ENCODE measurements at places on chromosomes 2 and 18. TPM values are rescaled to one million over a fixed set of nuclear protein-coding genes. Genes with fewer than 3 reads are reported as not detected.

PTPRM gene
- total RNA-seq: 85.2 TPM

PKDCC gene
- 65.8 TPM for total RNA-seq

RBFA gene
- 14.8 TPM for total RNA-seq

ANKRD30B gene
- total RNA-seq: not detected

RNASEH1 gene
- 17.3 TPM for total RNA-seq

CHAC2 gene
- total RNA-seq: 1.6 TPM

GLS gene
- total RNA-seq: 180 TPM

PAX8 gene
- 1.2 TPM for total RNA-seq

PROKR1 gene
- not detected for total RNA-seq

CIDEA gene
- not detected for total RNA-seq

GPR35 gene
- total RNA-seq: 4.7 TPM

PTPN4 gene
- total RNA-seq: 44.5 TPM

CDH2 gene
- total RNA-seq: 0.68 TPM

UGT1A3 gene
- not detected for total RNA-seq

DHX57 gene
- 15.5 TPM for total RNA-seq

- DNase-seq: no peak
These were observed 428.8 kb downstream of the LRATD1 start for GRCh38 chr2:15061268-15061667.

GRCh38 chr2:65666156-65666725 is 233.8 kb upstream of the SPRED2 start:
- DNase-seq: no peak

DNA sequence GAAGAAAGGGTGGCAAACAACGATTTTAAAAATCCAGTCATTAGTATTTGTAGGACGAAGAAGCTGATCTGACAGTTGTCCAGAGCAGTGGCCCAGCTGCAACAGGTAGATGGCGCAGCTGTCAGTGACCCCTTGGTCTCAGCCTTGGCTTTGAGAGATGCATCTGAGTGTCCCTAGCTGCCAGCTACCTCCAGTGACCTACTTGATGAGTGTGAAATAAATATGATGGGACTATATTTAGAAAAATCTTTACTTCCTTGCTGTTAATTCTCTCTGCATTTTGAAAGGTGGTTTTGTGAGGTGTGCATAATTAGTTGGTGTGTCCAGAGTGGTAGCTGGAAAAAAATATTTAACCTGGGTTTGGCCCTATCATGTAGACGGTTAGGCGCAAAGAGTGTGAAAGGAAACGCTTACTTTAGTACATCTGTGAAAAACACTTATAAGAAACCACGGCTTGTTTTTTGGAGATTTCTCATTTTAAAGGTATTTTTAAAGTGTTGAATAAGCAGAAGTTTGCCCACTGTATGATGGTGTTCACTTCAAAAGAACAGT is 963 bp downstream of the INPP1 start:
- DNase-seq: no peak

- DNase-seq: no peak
These were observed 41.1 kb upstream of the GPR155 start for GRCh38 chr2:174527959-174528358.

- no peak for DNase-seq
These were observed 7.4 kb downstream of the DYSF start for GRCh38 chr2:71460595-71461303.

GRCh38 chr2:207734264-207734635 is 22.8 kb downstream of the CCNYL1 start:
- DNase-seq: no peak

- no peak for DNase-seq
These were observed 9.5 kb downstream of the CHPF start for GRCh38 chr2:219533930-219534661.

DNA sequence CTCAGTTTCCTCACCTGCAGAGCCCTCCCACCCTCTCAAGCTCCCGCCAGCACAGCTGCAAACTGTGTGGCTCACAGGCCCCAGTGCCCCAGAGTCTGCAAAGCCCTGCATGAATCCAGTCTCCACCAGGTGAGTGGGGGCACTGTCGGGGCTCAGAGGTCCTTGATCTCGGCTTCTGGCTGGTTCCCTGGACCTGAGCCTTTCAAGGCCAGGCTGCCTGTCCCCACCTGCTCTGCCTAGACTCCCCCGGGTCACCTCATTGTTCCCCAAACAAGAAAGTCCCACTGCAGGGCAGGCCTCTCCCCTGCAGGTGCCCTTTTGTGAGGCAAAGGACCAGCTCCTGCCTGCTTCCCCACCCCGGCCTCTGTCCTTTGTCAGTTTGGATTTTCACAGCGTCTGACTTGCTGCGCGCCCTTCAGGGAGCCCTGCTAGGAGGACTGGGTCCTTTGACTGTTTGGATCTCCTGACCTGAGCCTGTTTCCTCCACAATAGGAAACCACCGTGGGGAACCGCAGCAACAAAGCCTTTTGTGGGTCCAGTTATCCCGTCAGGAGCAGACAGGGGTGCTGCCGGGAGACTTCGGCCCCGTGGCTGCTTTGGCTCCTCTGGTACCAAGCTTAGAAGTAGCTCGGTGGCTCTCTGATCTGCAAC is 200.5 kb upstream of the HDAC4 start:
- DNase-seq: peak; percentile 28

- no peak for DNase-seq
These were observed 36.6 kb upstream of the GATA6 start for GRCh38 chr18:22132763-22133162.

DNA sequence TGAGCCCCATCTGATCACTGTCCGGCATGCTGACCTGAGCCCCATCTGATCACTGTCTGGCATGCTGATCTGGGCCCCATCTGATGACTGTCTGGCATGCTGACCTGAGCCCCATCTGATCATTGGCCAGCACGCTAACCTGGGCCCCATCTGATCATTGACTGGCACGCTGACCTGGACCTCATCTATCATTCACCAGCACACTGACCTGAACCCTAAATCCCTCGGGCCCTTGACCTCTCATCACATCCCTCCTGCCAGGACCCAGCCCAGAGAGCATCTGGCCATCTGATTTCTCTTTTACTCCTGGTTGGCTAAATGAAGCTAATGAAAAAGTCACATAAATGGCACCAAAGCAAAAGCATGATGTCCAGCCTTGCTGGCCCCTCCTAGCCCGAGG is 207.1 kb downstream of the NDUFA10 start:
- no peak for DNase-seq

GRCh38 chr2:62783679-62784078 is 78.2 kb downstream of the EHBP1 start:
- DNase-seq: no peak

- DNase-seq: no peak
These were observed 58.8 kb downstream of the C2orf74 start for GRCh38 chr2:61220768-61221167.

- DNase-seq: no peak
These were observed 5.0 kb downstream of the RAB6C start for GRCh38 chr2:129984426-129984825.

- DNase-seq: no peak
These were observed 74.8 kb upstream of the RIOK3 start for GRCh38 chr18:23378302-23378686.

- no peak for DNase-seq
These were observed 94.0 kb downstream of the C1QL2 start for GRCh38 chr2:119064567-119064966.

- DNase-seq: no peak
These were observed 118.5 kb upstream of the HS6ST1 start for GRCh38 chr2:128437204-128437565.

DNA sequence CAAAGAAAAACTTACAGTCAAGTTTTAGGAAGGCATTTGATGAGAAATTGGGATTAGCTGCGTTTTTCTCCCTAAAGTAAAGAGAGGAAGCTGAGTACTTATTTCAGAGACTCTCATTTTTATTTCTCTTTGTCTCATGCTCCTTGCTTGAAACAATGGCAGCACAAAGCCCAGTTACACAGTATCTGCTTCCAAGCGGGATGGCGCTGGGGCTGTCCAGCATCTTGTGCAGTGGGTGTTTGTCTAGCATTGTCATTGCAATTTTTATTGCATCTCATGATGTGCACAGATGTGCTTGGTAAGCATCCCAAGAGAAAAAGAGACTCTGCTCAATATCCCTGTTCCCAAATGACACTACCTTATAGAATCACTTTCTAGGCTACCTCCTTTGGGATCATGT is 102.8 kb upstream of the ZNF521 start:
- no peak for DNase-seq

GRCh38 chr2:58709687-58710354 is 468.7 kb upstream of the FANCL start:
- no peak for DNase-seq

DNA sequence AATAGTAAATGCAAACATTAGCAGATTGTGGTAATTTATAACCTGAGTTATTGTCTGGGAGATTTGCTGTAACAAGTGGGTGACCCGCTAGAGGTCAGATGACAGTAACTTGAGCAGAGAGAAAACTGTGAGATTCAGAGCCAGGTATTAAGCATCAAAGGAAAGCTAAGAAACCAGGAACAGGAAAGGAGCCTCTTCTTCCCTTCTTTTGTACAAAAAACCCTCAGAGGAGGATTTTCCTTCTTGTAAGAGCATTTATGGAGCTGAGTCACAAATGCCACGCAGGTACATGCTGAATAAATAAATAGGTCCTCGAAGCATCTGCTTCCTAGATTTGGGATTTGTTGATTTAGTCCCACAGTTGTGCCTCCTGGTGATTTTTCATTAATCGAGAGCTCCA is 146.5 kb downstream of the SH3BP4 start:
- DNase-seq: no peak

- no peak for DNase-seq
These were observed 212.2 kb downstream of the CAMKMT start for GRCh38 chr2:44573996-44574395.

DNA sequence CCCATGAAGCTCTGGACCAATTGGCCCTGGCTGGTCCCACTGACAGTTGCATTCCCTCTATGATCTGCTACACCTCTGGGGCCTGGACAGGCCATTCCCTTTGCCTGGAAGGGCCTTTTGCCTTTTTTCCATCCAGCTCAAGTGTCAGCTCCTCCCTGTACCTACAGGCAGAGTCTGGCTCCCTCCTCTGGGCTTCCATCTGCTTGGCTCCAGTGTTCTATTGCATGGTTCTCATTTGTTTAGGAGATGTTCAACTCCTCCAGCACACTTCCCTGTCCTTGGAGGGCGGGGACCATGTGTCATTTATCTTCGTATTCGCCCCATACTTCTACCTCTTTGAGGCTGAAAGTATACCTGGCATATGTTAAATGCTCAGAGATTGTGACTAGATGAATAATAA is 61.1 kb downstream of the PRKCE start:
- no peak for DNase-seq

GRCh38 chr2:209864716-209865295 is 93.2 kb downstream of the UNC80 start:
- DNase-seq: no peak

GRCh38 chr18:65230311-65230710 is 520.5 kb upstream of the CDH7 start:
- DNase-seq: no peak

- no peak for DNase-seq
These were observed 105.0 kb downstream of the UGGT1 start for GRCh38 chr2:128196026-128196425.

- DNase-seq: no peak
These were observed 39.0 kb downstream of the TBC1D8 start for GRCh38 chr2:101111917-101112771.

GRCh38 chr18:74268933-74269620 is 22.7 kb downstream of the CYB5A start:
- no peak for DNase-seq

DNA sequence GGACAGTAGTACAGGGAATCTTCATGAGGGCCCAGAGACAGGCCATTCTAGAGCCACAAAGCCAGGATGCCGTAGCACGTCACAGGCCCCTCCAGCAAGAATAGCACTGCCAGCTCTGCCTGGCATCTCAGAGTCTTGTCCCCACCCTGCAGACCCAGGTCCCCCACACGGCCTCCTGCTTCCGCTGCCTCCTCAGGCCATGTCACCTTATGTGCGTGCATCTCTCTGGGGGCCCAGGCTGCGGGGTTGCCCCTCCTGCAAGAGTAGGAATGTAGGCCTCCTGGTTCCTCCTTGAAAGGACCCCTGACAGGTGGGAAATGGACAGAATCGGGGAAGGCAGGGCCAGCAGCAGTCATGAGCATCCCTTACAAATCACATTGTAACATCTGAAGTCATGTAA is 49.8 kb downstream of the ADI1 start:
- DNase-seq: peak; percentile 41

DNA sequence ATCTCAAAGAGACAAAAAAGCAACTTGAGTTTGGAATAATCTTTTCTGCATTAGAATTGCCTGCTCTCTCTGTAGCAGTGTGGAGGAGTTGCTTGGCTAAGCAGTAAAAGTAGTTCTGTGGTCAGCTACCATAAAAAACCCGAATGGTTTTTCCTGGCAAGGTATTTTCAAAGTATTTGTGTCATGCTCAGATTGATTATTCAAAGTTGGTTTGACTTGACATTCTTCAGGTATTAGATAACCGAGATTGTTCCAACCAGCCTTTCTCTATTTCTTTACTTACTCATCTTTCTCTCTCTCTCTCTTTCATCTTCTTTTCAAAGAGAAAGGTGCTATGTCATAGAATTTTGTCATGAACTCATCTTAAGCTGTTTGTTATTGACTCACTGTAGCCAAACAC is 404.9 kb downstream of the CPS1 start:
- no peak for DNase-seq
